Sciatic nerve (tissue), 2 donors: ENCODE measurements at places on chromosomes 12 and 14. TPM values are rescaled to one million over a fixed set of nuclear protein-coding genes. Genes with fewer than 3 reads are reported as not detected.

Gene ENDOU
- 0.40 TPM for total RNA-seq

Gene TMEM229B
- 2.9 TPM for total RNA-seq

Gene FIGNL2
- 4.0 TPM for total RNA-seq

Gene MAP1LC3B2
- 4.4 TPM for total RNA-seq

Gene RNASE3
- total RNA-seq = 0.71 TPM

Gene PRIMA1
- 73.3 TPM for total RNA-seq

Gene PRB4
- total RNA-seq = not detected

Gene BHLHE41
- total RNA-seq = 64.4 TPM

Gene CCDC197
- not detected for total RNA-seq

Gene INF2
- 343 TPM for total RNA-seq

Gene FAM234B
- 7.8 TPM for total RNA-seq

Gene OTOGL
- total RNA-seq = 0.22 TPM

Gene RFC5
- total RNA-seq = 11.2 TPM

Gene TPH2
- not detected for total RNA-seq

Gene OLR1
- total RNA-seq = 33.1 TPM

Gene ALG10
- total RNA-seq = 10.8 TPM

Gene TCTN2
- total RNA-seq = 14.0 TPM

Gene PTPRQ
- 4.8 TPM for total RNA-seq

Gene GAS2L3
- total RNA-seq = 232 TPM

Gene ISM2
- total RNA-seq = 0.31 TPM

Gene NTS
- not detected for total RNA-seq

Gene CAPZA3
- total RNA-seq = not detected

Gene CCDC184
- 6.1 TPM for total RNA-seq

Gene WNK1
- 238 TPM for total RNA-seq

Gene CABP1
- 2.3 TPM for total RNA-seq

Gene CIT
- total RNA-seq = 42.7 TPM

Gene LRCOL1
- not detected for total RNA-seq
